GM18507 (cell line): ENCODE measurements at places on chromosomes 11 and 22.

DNA sequence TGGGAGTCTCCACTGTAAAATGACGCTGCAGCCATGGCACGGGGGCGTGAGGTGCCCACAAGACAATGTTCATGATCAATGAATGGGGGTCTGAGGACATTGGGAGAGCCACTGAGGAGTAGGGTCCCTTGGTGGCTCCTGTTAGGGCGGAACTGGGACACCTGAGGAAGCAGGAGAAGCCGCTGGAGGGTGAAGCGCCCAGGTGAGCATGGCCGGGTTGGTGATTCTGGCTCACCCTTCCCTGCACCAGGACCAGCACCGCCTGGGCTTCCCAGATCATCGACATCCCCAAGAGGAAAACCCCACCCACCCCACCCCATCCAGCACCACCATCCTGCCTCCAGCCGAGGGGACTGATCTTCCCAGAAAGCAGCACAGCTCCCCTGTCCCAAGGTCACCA is 30.6 kb downstream of the SHANK2 start:
- no peak for DNase-seq

GRCh38 chr11:36509201-36509639 is 852 bp downstream of the TRAF6 start:
- no peak for DNase-seq

GRCh38 chr11:3641191-3641590 is 601 bp downstream of the ART5 start:
- DNase-seq = no peak

DNA sequence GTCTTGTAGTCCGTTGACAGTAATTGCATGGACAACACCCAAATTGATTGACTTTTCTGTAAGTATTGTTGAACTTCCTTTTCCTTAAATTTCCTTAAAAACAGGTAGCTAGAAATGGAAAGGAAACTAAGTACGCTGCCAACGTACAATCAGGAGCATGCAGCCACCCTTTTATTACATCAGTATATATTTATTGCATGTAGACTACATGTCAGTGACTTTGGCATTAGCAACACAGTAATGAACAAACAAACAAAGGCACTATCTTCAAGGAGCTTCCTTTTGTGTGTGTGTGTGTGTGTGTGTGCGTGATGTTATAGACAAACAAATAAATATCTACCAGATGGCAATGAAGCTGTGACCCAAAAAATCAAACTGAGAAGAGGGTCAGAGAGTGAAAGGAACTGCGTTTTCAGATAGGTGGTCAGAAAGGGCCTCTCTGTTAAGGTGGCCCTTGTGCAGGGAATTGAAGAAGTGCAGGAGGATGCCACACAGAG is at the start of gene OR9Q1:
Gene OR9Q1 (plus strand): TSS at position 447 of the 497 bp plus-strand sequence. CDS start 155,564 bp downstream, outside the sequence.
- DNase-seq = no peak

DNA sequence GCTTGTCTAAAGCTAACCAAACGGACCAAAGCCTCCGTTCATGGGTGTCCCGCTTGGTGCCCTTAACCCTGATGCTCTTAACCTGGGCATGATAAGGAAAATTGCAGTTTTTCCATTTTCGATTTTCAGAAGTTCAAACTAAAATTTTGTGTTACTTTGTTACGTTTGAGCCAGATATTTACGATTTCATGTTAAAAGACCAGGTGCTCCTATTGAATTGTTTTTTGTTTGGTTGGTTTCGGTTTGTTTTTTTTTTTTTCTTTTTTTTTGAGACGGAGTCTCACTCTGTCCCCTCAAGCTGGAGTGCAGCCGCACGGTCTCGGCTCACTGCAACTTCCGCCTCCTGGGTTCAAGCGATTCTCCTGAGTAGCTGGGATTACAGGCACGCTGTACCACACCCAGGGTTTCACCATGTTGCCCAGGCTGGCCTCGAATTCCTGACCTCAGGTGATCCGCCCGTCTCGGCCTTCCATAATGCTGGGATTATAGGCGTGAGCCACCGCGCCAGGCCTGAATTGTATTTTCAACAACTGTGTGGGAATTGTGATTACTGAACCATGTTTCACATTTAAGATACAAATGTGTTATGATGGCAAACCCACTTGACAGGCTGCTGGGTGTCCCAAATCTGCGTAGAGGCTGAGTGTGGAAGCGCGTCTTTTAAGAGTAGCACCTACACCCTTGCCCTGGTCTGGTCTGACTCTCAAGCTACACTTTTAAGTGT is 864 bp upstream of the USP28 start:
- DNase-seq = no peak

- DNase-seq = no peak
Measured at GRCh38 chr11:76574406-76574805, 96.1 kb downstream of the LRRC32 start.

DNA sequence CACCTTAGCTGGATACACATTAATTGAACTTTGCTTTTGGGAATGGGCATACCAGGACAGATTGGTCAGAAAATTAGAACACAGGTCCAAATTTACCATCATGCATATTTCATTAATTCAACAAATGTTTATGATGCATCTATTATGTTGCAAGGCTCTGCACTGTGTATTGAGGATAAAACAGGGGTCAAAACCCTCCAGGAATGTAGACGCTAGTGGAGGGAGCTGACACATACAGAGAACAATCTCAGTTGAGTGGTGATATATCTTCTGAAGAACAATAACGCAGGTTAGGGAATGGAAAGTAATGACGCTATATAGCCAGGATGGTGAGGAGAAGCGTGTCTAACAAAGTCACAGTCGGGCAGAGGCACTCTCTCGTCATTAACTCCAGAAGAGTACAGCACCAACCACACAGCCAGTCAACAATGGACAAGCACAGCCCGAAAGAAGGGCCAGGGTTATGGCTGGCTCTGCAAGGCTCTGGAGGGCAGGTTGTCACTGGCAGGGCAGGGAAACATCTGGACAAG is 3.8 kb downstream of the FLI1 start:
- DNase-seq = no peak

DNA sequence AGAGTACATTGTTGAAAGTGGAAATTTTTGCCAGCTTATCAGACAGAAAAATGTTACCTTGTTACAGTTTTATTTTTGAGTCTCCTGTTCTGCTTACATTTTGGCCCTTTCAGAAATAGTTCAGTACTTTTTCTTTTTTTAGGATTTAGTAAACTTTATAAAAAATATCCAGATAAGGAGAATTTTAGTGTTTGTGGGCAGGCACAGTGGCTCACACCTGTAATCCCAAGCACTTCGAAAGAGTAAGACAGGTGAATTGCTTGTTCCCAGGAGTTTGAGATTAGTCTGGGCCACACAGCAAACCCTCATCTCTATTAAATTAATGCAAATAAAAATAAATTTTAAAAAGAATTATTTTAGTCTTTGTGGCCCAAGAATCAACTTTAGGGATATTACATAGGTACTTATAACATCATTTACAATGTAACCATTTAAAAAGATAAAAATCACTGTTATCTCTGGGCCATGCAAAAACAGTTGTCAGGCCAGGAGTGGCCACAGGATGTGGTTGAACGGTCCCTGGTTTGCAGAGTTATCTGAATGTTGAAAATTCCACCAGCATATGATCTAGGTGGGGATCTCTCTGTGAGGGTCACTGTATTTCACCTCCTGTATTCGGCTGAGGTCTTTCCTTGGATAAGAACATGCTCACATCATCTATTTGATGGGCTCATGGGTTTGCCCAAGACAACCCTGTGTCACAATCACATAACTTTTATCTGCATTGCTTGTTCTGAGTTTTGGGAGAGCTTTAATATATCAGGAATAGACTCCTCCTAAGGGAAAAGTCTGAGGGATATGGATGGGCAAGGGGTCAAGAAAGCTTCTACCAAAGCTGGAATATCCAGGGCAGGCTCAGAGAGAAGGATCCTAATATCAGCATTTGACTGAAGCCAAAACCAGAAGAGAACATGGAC is 91.5 kb downstream of the GGTLC2 start:
- no peak for DNase-seq

GRCh38 chr11:74689666-74690065 is 41.6 kb downstream of the CHRDL2 start:
- no peak for DNase-seq

GRCh38 chr22:50040717-50041116 is 17.4 kb downstream of the TTLL8 start:
- DNase-seq = no peak

GRCh38 chr22:45754822-45755221 is 83.2 kb downstream of the ATXN10 start:
- no peak for DNase-seq

DNA sequence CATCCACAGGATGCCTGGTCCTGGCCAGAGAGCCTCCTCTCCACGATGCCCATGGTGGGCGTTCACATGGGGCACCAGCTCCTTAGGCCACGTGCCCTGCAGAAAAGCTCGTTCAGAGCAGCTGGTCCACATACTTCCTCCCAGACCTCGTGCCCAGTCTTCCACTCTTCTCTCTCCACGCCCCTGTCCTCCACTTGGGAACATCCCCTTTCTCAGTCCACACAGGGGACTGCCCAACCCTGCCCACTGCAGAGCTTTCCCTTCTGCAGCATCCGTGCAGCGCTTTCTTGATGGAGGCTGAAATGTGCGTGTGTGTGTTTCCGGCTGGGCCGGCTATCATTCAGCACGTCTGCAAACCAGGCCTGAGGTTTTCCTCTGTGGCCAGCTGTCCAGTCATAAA is 11.3 kb downstream of the TPCN2 start:
- no peak for DNase-seq

- no peak for DNase-seq
Measured at GRCh38 chr11:21285104-21285503, 615.7 kb downstream of the NELL1 start.

- DNase-seq = no peak
Measured at GRCh38 chr11:3903207-3903896, 47.9 kb downstream of the STIM1 start.

DNA sequence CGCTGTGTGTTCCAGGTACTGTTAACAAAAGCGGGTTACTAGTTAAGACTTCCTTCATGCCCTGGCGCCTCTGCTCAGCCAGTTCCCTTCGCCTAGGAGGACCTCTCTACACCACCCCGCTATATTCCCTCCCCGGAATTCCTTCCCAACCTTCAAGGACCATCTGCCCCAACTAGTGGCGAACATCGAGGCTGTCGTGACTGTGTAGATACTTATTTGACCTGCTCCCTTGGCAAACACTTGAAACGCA is 450 bp upstream of the BCL2L13 start:
- no peak for DNase-seq

DNA sequence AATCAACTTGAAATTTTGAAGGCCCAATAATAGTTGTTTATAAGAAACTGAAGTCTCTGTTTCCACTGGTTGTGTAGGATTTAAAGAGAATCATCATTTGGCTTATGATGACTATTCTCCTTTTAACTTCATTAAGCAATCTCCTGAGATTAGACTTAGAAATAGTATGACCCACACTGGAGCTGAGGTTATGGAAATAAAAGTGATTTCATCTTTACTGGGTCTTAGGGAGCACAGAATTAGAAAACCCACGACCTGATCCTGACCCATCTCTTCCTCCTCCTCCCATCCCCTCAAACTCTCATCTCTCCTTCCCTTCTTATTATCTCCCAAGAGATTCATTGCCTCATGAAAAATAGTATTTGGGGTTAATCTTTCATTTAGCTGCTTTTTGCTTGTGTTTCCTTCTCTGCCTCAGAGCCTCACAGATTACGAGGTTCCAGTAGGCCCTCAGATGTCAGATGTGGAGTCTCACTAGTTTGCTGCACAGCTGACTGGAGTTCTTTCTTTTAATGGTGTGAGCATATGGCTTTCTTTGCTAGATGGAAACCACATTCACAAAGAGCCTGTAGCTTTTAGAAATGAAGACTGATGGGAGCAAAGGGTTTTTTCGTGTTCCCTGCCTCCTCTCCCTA is 85.0 kb downstream of the ALX4 start:
- DNase-seq = no peak

GRCh38 chr11:110323786-110324185 is 27.4 kb upstream of the RDX start:
- DNase-seq = no peak

DNA sequence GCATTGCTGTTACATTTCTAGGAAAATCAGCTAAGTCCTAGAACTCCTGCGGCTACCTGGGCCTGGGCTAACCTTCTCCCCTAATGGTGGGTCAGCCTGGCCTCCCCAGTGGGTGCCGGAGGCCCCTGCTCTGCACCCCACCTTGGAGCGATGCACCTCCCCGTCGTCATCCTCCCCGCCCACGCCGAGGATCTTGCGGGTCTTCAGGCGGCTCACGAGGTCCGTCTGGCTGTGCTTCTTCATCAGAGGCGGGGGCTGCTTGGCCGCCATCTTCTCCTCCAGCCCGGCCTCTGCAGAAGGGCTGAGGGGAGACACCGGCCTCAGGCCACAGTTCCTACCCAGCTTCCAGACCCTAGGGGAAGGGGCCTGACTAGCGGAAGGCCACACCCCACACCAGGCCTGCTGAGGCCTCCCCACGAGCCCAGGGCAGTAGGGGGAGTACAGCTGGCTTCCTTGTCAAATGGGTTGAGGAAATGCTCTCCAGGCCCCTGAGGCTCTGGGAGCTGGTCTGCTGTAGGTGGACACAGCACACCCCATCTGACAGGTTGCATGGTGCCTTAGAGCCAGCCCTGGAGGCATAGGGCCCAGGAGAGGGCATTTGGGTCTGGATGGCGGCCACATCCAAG is 12.5 kb downstream of the TP53I11 start:
- no peak for DNase-seq

DNA sequence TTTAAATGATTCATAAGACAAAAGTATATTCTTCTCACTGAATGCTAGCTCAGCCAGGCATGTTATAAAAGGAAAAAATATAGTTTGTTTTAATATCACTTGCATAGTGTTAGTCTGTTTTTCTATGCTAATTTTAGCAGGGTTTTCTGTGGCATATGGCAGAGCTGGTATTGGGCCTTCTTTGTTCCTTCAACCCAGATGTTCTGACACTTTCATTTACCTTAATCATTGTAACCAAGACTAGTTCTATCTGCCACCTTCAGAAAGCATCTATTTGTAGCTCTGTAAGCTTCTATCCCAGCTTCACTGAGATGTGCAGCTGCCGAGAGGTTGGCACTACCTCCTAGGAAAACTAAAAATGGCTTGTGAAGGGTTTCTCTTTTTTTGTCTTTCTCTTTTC is 338.7 kb downstream of the GUCY1A2 start:
- DNase-seq = no peak

- DNase-seq = no peak
Measured at GRCh38 chr11:45182902-45183301, 36.5 kb downstream of the PRDM11 start.

- peak; percentile 22 for DNase-seq
Measured at GRCh38 chr11:23021287-23021863, 161.1 kb upstream of the CCDC179 start.

- DNase-seq = no peak
Measured at GRCh38 chr11:33703234-33703633, 2.6 kb upstream of the C11orf91 start.

GRCh38 chr11:15737320-15737719 is 619.0 kb downstream of the SOX6 start:
- DNase-seq = no peak

- DNase-seq = no peak
Measured at GRCh38 chr11:114233755-114234154, 62.4 kb upstream of the NNMT start.

DNA sequence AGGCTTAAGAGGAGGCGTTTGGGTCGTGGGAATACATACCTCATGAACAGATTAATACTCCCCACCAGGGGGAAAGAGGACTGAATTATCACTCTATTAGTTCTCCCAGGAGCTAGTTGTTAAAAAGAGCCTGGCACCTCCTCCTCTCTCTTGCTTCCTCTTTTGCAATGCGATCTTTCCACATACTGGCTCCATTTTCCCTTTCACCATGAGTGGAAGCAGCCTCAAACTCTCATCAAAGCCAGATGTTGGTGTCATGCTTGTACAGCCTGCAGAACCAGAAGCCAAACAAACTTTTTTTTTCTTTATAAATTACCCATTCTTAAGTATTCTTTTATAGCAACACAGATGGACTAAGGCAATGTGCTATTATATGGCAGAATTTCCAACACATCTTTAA is 258.5 kb downstream of the FAM76B start:
- no peak for DNase-seq

- DNase-seq = no peak
Measured at GRCh38 chr22:35821654-35822053, 104.0 kb downstream of the APOL5 start.
